ENCODE measurements at places on chromosomes 13 and 19.

DNA sequence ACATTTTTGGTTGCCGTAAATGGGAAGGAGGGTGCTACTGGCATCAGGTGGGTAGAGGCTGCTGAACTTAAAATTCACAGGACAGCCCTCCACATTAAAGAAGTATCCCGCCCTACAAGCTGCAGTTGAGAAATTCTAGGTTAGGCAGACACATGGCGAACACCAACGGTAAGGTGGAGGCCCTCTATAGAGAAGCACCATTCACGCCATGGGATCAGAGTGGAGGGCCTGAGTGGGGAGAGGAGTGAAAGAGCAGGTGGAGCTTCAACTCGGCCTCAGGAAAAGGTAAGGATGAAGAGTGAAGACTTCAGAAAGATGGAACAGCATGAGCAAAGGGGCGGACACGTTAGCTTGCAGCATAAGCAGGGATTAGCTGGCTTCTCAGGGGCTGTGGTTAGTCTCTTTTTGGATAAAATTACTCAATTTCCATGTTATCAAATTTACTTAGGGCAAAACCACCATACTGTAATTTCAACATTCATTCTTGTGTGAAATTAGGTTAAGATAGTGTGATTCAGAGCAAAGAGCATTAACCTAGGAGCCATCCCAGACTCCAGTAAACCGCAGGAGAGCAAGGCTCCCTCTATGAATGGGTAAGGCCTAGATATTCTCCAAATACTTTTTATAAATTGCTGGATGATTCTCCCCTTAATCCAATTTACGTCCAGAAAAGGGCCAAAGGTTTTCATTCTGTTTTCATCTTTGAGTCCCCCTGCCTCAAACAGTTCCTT, 1.2 kb downstream of the EEF1AKMT1 start:
- DNase-seq = no peak

GRCh38 chr19:13146763-13147563, 3.2 kb downstream of the STX10 start:
- no peak for DNase-seq

DNA sequence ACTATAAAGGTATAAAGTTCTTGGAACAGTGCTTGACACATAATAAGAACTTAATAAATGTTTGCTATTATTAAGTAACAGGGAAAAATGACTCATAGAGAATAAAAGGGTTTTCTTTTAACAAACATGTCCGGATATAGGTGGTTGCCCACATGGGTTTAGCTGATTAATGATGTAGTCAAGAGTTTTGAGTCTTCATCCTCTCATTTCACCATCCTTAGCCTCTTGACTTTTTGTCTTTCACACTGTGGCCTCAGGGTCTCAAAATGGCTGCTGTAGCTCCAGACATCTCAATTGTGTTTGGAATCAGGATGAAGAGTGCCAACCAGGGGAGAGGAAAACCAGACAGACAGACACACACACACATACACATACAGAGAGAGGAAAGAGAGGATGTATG, 97.9 kb downstream of the HSPH1 start:
- no peak for DNase-seq

DNA sequence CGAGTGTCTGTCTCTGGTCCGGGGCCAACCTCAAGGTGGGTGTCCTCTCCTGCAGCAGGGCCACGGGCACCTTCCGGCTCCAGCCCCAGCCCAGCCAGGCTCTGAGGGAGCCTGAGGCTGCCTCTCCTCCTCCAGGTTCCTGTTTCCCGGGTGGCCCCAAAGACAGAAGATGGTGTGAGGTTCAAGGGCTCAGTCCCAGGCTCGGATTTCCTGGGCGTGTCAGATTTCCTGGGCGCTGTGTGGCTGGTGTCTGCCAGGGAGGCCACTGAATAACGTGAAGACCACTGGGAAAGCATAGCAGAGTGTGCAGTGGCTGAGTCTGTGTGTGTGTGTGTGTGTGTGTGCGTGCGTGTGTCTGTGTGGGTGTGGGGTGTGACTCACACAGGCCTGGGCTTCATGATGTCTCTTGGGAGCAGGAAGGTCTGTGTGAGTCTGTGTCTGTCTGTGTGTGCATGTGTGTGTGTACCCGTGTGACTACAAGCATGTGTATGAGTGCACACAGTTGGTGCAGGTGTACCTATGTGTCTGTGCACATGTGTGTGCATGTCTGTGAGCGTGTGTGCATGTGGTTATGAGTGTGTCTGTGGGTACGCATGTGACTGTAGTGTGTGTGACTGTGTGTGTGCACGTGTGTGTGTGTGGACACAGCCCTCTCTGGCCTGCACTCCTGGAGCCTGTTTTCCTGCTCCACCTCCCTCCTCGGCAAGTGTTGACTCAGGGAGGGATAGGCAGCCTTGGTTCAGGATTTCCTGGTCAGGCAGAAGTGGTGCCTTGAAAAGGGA, 28.3 kb downstream of the CEBPA start:
- peak; percentile 75 for DNase-seq

DNA sequence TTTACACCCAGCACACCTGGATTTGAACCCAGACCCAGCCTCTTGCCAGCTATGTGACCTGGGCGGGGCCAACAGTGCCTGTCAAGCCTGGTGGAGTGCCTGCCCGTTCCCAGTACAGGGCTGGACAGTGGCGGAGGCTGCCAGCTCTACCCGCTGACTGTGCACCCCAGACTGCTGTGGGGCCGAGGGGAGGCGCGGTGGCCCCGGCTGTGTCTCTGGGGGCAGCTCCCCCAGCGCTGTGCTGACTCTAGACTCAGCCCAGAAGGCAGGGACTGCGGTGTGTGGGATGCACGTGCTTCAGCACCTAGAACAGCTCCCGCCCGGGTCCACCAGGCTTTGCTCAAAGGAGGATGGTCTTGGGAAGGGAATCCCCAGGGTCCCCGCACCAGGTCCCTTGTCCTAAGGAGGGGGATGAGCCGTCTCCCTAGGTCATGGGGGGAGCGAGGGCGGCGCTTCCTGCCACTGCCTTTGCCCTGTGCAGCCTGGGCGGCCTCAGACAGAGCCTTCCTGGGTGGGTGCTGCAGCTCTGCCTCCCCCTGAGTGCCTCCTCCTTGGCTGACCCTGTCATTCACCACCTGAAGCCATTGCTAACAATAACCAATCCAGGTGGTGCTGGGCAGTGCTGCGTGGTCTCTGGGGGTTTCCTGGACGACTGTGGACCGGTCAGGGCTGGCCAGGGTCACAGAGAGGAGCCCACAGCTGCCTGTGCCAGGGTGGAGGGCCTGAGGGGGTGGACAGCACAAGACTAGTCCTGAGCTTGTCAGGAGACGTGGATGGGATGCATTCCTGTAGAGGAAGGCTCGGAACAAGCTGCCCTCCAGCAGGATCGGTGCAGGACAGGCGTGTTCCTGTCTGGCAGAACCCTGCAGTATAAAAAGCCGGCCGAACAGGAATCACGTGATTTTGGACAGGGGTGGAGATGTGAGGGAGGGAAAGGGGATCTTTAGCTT, 18.6 kb downstream of the TMEM255B start:
- DNase-seq = peak; percentile 54

DNA sequence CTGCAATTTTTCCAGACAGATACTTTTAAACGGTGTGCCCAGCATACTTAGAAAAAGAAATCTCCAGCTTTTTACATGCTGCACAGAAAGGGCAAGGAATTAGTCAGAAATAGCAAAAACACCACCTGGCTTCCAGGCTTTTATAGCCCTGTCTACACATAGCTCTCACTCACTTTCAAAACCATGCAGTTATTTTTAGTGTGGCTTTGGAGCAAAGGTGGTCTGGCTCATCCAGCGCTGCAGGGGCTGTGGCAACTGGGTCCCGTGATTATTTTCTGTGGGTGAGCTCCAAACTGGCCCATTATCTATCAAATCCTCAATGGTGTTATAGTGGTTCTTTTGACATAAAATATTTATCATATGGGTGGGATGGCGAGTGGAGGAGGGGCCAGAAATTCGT, 57.0 kb downstream of the COL4A2 start:
- DNase-seq = no peak

DNA sequence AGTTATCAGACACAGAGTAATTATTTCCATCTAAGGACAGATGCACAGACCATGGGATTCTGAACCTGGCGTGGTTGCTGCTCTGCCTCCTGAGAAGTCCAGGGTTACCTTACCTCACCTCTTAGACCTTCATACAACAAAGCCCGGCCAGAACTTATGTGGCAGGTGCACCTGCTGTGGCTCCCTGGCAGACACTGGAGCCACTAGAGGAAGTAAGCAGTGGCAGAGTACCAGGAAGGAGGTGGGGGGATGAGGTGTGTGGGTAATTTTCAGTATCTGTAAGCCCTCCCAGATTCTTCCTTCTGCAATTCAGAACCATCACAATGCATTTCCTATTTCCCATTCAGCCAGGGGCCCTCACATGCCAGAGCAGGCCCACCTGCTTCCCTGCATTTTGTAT, 106.1 kb upstream of the DOCK9 start:
- no peak for DNase-seq

GRCh38 chr19:38046254-38047048, 139.4 kb downstream of the SIPA1L3 start:
- no peak for DNase-seq

All from muscle of back (tissue), 13 donors.